ACHN (cell line): ENCODE measurements at places on chromosomes 4 and X.

- DNase-seq: no peak
These were observed 81.1 kb downstream of the CT47B1 start for GRCh38 chrX:120794525-120794975.

GRCh38 chrX:95721011-95721410 is 963.6 kb upstream of the DIAPH2 start:
- no peak for DNase-seq

- DNase-seq: peak; percentile 9
These were observed 164.2 kb downstream of the MAB21L2 start for GRCh38 chr4:150746156-150746555.

- DNase-seq: no peak
These were observed 74.1 kb upstream of the UCP1 start for GRCh38 chr4:140642674-140643437.
